ENCODE measurements at places on chromosomes 7 and 10.

GRCh38 chr10:33381451-33382215 is 47.2 kb upstream of the NRP1 start:
- no peak for DNase-seq

- DNase-seq: no peak
Measured at GRCh38 chr7:106566672-106567071, 94.3 kb downstream of the CCDC71L start.

GRCh38 chr10:45548068-45548467 is 124.5 kb downstream of the ZFAND4 start:
- DNase-seq: no peak

DNA sequence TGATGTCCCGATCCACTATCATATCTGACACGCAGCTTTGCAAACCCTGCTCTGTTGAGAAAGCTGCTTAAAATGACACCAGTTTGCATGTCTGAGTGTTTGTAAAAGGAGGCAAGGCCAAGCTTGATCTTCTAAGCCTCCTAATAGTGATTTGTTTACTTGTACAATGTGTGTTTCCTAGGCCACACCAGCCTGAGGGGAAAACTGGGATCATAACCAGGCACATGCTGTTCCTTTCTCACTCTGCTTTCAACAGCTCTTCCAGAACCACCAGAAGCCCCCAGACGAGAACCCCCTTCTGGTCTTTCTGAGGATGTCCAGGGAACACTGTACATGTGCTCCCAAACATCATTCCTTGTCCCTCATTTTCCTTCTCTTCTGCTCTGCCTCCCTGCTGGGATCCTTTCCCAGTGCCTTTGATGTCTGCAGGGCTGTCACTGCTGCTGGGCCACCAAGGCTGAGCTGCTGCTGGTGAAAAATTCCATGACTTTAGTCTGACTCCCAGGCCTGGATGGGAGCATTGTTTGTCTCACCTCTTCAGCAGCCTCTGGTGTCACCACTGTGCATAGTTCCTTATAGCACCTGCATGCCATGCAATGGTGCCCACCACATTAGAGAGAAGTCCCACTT is 4.0 kb upstream of the LGI1 start:
- DNase-seq: no peak

DNA sequence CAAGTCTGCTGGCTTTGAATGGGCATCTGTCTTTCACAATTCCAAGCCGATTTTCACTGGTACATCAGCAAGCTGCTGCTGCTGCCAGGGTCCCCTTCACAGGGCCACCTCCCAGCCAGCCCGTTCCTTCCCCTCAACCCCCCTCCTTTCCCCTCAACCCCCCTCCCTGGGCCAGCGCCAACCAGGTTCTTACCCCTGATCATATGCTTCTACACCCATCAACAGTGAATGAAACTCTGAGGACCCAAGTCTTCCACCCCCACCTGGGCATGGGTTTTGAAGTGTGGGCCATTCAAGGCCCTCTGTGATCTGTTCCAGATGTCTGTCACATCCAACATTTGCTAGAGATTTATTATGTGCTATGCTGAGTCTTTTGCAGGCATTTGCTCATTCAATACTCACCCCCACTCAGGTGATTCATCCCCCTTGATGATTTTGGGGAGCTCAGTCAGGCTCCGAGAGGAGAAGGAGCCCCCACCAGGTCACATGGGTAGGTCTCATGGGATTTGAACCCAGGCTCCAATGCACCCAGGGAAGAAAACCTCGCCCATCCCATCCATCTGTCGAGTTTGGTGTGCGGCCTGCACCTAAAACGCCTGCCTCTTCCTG is 52.7 kb upstream of the FOXK1 start:
- no peak for DNase-seq

GRCh38 chr10:76982671-76983070 is 654.9 kb downstream of the KCNMA1 start:
- no peak for DNase-seq

- no peak for DNase-seq
Measured at GRCh38 chr7:139582671-139583155, 59.2 kb downstream of the CLEC2L start.

GRCh38 chr10:124632064-124632531 is 112.1 kb downstream of the FAM53B start:
- no peak for DNase-seq

- peak; percentile 22 for DNase-seq
Measured at GRCh38 chr7:139035586-139036353, at the start of gene ZC3HAV1L. ZC3HAV1L (minus strand) TSS chr7:139036042; CDS start chr7:139036017, 25 bp downstream.

GRCh38 chr10:123930340-123931001 is 38.9 kb upstream of the CPXM2 start:
- DNase-seq: no peak

DNA sequence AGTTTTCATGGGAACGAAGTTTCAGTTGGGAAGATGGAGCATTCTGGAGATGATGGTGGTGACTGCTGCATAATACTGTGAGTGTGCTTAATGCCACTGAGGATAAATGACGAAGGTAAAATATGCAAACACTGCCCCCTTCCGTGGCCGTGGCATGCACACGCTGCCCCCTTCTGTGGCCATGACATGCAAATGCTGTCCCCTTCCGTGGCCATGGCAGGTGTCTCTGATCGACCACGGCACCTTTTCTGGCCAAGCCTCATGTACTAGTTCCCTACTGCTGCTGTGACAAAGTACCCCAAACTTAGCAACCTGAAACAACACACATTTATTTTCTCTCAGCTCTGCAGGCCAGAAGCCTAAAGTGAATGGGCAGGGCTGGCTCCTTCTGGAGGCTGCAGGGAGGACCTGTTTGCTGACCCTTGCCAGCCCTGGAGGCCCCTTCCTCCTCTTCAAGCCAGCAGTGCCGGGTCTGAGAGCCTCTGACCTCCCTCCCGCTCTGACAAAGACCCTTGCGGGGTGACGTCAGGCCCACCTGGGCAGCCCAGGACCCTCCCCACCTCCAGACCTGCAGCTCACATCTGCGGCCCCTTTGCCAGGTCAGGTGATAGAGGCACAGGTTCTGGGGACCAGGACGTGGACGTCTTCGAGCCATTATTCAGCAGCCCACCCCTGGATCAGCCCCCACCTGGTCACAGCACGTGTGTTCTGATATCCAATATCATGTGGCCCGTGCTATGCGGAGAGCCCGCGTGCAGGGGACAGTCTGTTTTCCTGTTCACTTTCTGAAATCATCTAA is 82.0 kb downstream of the MICALL2 start:
- DNase-seq: no peak

- DNase-seq: no peak
Measured at GRCh38 chr7:108322925-108323832, 133.1 kb downstream of the NRCAM start.

- no peak for DNase-seq
Measured at GRCh38 chr7:91292506-91292905, 28.3 kb downstream of the FZD1 start.

DNA sequence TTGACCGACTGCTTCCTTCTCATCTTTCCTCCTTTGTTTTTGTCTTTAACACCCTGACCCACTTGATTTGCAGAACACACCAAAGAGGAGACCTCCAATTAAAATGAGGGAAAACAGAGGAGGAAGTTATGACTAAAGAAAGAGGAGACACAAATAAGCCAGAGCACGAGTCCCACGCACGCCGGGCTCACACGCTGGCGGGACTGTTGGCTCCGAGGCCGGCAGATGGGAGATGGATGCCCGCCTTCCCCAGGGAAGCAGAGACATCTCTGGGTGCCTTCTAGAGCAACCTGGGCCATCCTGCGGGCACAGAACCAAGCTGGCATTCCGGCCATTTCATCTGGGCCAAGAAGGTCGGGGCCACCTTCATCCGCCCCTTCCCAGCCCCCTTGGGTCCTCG is 5.6 kb downstream of the ADGRA1 start:
- DNase-seq: no peak

DNA sequence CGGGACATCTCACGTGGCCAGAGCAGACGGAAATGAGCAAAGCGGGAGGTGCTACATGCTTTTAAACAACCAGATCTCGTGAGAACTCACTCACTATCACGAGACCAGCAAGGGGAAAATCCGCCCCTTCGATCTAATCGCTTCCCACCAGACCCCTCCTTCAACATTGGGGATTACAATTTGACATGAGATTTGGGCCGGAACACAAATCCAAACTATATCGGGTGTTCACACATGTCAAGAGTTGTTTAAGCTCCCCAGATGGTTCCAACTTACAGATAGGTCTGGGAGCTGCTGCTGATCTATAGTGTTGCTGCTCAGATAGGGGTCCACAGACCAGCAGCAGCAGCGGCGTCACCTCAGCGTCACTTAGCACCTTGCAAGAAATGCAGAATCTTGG is 194.9 kb downstream of the GPAM start:
- no peak for DNase-seq

DNA sequence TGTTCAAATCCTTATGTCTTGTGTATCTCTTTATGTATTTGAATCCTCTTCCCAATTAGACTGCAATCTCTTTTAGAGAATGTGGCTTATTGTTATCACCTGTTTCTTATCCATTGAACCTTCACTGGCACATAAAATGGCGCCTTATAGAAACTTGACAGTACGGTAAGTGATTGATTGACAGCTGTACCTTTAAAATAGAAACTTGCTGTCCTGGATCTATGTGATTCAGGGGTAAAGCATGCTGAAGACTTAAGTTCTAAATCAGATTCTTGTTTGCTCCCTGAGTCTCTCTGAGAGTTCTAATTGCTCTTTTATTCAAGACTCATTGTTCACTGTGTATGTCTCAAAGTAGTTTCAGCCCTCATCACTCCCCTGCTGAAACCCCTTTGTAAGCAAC is 91.3 kb downstream of the CACNB2 start:
- no peak for DNase-seq

- no peak for DNase-seq
Measured at GRCh38 chr7:102111061-102112041, 175.3 kb upstream of the SH2B2 start.

GRCh38 chr10:103837370-103838069 is 17.9 kb downstream of the SH3PXD2A start:
- no peak for DNase-seq

DNA sequence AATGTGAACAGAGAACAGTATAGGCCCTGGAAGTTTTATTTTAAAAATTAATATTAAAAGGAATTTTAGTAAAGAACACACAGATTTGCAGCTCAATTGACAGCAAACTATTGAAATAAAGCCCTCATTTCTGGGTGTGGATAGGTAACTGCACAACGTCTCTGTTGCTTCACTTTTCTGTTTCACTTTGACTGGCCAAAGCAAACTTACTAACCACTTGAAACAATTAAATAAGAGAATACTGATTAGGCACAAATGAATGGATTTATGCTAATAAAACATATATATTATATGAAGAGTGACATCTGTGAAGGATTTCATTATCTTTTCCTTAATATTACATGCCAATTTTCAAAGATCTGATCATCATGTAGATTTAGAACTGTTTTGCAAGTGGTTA is 11.9 kb downstream of the ZNF804B start:
- DNase-seq: no peak

DNA sequence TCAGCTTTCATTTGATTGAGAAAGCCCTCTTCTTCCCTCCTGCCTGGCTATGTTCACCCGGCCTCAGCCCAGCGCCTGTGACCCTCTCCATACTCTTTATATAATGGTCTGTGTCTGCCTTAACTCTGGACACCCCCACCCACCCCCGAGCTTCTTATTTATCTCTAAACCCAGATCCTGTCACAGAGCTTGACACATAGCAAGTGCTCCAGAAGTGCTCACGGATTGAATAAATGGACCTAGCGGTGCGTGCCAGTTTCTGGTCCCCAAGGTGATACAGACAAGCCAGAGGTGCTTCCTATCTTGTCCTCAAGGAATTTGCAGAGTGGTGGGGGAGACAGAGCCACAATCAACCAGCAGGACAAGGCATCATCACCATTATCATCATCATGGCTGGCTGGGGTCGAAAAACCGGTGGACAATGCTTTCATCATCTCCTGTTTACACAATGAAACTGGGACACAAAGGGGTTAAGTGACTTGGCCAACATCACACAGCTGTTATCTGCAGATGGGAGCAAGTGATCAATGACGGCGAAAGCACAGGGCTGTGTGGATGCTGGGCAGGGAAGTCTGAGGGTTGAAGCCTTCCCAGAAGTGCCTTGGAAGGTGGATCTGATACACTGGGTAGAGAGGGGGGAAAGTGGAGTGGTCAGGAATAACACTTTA is 2.2 kb upstream of the LOXL4 start:
- DNase-seq: no peak

GRCh38 chr10:132521041-132521465 is 16.5 kb upstream of the INPP5A start:
- no peak for DNase-seq

- no peak for DNase-seq
Measured at GRCh38 chr7:155722118-155722517, 77.7 kb downstream of the RBM33 start.

GRCh38 chr7:107966711-107967110 is 36.2 kb downstream of the LAMB1 start:
- no peak for DNase-seq

GRCh38 chr7:149714910-149715471 is 58.4 kb downstream of the ZNF467 start:
- no peak for DNase-seq

GRCh38 chr7:137846549-137846826 is 286 bp downstream of the DGKI start:
- DNase-seq: no peak

- DNase-seq: no peak
Measured at GRCh38 chr10:79013406-79013987, 55.3 kb upstream of the ZMIZ1 start.

- DNase-seq: no peak
Measured at GRCh38 chr10:12839941-12840611, 161.4 kb downstream of the CCDC3 start.

DNA sequence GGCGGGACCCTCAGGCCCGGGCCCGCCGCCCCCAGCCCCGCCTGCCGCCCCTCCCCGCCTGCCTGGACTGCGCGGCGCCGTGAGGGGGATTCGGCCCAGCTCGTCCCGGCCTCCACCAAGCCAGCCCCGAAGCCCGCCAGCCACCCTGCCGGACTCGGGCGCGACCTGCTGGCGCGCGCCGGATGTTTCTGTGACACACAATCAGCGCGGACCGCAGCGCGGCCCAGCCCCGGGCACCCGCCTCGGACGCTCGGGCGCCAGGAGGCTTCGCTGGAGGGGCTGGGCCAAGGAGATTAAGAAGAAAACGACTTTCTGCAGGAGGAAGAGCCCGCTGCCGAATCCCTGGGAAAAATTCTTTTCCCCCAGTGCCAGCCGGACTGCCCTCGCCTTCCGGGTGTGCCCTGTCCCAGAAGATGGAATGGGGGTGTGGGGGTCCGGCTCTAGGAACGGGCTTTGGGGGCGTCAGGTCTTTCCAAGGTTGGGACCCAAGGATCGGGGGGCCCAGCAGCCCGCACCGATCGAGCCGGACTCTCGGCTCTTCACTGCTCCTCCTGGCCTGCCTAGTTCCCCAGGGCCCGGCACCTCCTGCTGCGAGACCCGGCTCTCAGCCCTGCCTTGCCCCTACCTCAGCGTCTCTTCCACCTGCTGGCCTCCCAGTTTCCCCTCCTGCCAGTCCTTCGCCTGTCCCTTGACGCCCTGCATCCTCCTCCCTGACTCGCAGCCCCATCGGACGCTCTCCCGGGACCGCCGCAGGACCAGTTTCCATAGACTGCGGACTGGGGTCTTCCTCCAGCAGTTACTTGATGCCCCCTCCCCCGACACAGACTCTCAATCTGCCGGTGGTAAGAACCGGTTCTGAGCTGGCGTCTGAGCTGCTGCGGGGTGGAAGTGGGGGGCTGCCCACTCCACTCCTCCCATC is 82.7 kb downstream of the PAX2 start:
- DNase-seq: no peak

GRCh38 chr10:99429517-99430095 is 818 bp downstream of the GOT1 start:
- no peak for DNase-seq

GRCh38 chr7:91228927-91229558 is 35.2 kb upstream of the FZD1 start:
- DNase-seq: no peak

- DNase-seq: no peak
Measured at GRCh38 chr10:88828310-88828709, 23.3 kb downstream of the ANKRD22 start.

Measured in stimulated activated CD8-positive, alpha-beta memory T cell treated with anti-CD3 and anti-CD28 coated beads, Interleukin-12 subunit alpha, Interleukin-12 subunit beta, amount 100 ng/mL, for 4 hours (primary cell).